Stomach (tissue), 19 donors: ENCODE measurements at places on chromosomes 1 and 21. TPM values are rescaled to one million over a fixed set of nuclear protein-coding genes. Genes with fewer than 3 reads are reported as not detected.

DNA sequence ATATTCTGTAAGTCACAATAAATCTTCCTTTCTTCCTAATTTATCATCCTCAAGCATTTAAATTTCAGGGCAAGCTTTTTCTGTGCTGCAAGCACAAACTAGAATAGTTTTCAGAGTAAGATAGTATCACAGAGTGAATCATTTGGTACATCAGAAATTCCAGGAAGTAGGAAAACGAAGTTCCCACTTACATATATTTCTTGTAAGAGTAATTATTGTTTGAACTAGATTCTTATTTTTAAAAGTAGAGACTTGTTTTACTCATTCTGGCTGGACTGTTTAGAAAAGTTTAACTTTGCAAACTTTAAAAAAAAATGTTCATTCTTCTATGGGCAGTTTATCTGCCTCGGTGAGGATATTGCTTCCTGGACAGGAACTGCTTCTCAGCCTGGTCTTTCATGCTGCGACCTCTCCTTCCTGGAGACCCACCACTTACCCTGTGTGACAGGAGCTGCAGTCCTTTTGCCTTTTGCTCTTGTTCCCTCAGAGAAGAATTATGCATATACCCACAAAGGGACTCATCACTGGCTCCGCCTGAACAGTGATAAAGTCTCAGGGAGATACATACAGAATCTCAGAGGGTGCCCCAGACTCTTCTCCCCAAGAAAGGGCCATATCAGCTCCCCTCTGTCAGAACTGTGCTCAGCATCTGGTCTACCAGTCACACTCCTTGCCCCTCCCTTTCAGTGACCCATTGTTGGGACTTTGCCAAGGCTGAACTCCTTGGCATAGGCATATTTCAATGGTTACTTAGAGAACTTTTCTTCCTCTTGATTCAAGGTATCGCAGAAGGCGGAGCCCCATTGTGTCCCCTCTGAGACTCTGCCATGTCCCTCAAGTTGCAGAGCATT is 102.7 kb upstream of the CD55 start:
- H3K4me3 ChIP-seq = no peak overlapping the region
- H3K4me1 ChIP-seq = no peaks in the 10 kb centered on the region
- no peaks in the 10 kb centered on the region for H3K36me3 ChIP-seq
- peak; percentile 51 for DNase-seq
- no peak overlapping the region for H3K27ac ChIP-seq

DNA sequence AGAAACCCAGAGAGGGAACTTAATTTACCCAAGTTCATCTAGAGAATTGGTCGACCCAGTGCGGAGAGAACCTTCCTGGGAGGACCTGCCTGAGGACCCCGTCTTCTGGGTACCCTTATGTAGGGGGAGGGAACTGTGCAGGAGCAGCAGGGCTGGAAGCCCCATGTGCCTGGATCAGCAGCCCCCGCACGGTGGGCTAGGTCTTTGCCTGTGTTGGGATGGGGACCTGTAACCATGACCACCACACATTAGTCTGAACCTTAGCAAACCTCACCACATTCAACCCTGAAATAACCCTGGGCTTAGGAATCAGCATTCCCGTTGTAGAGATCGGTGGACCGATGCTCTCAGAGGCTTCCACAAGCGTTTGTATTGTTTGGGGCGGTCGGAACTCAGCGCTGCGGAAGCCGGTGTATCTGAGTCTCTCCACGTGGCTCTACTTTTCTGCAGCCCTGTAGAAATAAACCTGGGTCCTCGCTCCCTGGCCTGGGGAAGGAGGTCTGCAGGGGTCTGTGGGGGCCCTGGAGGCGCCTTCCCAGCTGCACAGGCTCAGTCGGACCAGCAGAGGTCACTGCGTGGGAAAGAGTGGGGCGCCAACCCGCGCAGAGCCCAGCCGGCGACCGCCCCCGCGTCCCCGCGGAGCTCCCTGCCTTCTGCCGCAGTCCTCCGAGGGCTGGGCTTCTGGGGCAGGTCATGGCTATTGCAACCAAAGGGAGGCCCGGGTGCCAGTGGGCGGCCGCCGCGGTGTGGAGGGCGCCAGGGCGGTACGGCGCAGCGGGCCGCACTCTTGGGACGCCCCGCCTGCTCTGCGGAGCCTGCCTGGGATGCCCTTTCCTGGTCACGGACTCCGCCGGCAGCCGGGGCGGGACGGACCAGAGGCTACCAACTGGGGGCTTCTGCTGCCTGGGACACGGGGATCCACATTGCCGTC is 36.2 kb upstream of the KCNA10 start:
- peaks cover 22% of the 10 kb centered on the region for H3K27me3 ChIP-seq
- H3K27ac ChIP-seq = no peak overlapping the region
- H3K4me3 ChIP-seq = peak overlapping the region; percentile 36
- DNase-seq = peak; percentile 53
- H3K4me1 ChIP-seq = peaks cover 13% of the 10 kb centered on the region

DNA sequence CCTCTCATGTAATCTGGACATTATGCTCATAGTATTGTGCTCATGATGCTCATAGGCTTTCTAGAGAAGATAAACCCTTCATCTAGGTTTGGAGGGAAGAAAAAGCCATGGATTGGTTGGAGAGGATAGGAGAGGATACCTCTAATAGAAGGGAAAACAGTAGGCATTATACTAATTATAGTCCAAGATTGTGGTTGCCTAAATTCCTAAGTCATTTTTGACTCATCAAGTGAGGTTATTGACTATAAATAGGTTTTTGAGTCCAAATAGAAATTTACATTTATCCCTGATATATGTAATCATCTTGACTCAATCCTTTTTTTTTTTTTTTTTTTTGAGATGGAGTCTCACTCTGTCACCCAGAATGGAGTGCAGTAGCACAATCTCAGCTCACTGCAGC is 5.0 kb downstream of the SYT11 start:
- H3K27ac ChIP-seq = no peak overlapping the region
- H3K27me3 ChIP-seq = no peaks in the 10 kb centered on the region
- no peak for DNase-seq
- H3K4me3 ChIP-seq = no peak overlapping the region

DNA sequence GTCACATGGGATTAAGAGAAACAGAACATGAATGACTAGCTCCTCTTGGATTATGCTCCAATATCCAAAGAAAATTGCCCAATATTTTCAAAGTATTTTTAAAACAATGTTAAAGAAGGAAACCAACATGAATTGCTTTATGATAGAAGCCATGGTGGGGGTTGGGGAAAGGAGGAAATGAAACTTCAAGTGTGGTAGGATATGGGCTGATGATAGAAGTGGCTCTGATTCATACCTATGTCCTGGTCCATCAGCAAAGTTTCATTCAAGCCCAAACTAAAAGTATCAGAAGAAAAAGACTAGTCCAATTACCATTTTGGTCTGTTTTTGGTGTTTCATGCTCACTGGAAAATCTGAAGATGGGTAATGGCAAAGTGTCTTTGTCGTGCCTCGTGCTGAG is 104.2 kb upstream of the PROX1 start:
- no peaks in the 10 kb centered on the region for H3K4me1 ChIP-seq
- no peak for DNase-seq
- H3K4me3 ChIP-seq = no peak overlapping the region
- H3K27ac ChIP-seq = no peak overlapping the region
- H3K36me3 ChIP-seq = no peaks in the 10 kb centered on the region
- H3K27me3 ChIP-seq = no peaks in the 10 kb centered on the region

- no peaks in the 10 kb centered on the region for H3K27me3 ChIP-seq
- H3K36me3 ChIP-seq = no peaks in the 10 kb centered on the region
- peak overlapping the region; percentile 91 for H3K27ac ChIP-seq
- H3K4me3 ChIP-seq = peak overlapping the region; percentile 79
Measured at GRCh38 chr1:63775418-63776127, 1.8 kb downstream of the ROR1 start.

The SPRR1B gene
- 6.1 TPM for polyA plus RNA-seq

The OSCP1 gene
- polyA plus RNA-seq = 5.3 TPM

The RNU11 gene
- not detected for polyA plus RNA-seq
